ENCODE measurements at places on chromosomes 5 and 9. TPM values are rescaled to one million over a fixed set of nuclear protein-coding genes. Genes with fewer than 3 reads are reported as not detected.

The SYNPO gene
- total RNA-seq, result 2.1 TPM

The ZNG1F gene
- total RNA-seq, result 6.0 TPM

The HK3 gene
- total RNA-seq, result 0.18 TPM

The SLC36A2 gene
- not detected for total RNA-seq

The ZNF658 gene
- total RNA-seq, result 5.0 TPM

The ORM2 gene
- 1.6 TPM for total RNA-seq

The TAF11L4 gene
- not detected for total RNA-seq

GRCh38 chr5:92145852-92146251, 762.7 kb upstream of the ARRDC3 start:
- H3K27me3 ChIP-seq, result no peaks in the 10 kb centered on the region
- H3K4me3 ChIP-seq, result no peak overlapping the region
- no peak overlapping the region for H3K27ac ChIP-seq
- no peaks in the 10 kb centered on the region for H3K4me1 ChIP-seq

DNA sequence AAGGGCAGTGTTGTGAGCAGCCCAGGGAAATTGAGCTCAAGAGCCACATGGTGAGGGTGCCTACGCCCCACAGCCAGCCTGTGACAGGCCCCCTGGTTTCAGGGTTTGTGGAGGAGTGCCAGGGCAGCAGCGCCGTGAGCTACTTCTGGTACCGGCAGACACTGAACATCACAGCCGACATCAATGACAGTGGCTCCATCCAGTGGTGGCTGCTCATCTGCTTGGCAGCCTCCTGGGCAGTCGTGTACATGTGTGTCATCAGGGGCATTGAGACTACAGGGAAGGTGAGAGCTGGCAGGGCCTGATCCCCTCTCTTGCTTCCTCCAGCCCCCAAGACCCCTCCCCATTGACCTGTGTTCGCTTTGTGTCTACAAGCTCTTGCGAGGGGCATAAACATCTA, 10.2 kb downstream of the SLC6A18 start:
- H3K27me3 ChIP-seq, result no peaks in the 10 kb centered on the region
- DNase-seq, result no peak
- peaks cover 11% of the 10 kb centered on the region for H3K36me3 ChIP-seq
- no peak overlapping the region for H3K27ac ChIP-seq
- no peak overlapping the region for H3K4me3 ChIP-seq
- no peaks in the 10 kb centered on the region for H3K4me1 ChIP-seq

DNA sequence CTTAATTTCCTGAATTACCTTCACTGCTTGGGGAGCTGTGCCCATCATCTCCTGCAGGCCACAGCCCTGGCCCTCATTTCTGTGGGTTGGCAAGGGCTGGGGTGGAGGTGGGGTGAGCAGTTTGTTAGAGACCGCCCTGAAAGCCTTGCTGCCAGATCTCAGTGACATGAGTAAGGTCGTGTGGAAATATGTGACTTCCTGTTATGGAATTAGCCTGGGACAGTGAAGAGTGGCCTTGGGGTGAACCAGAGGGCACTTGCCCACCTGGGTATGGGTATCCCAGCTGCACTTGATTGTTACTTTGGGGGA, 2.5 kb upstream of the HNRNPAB start:
- no peak overlapping the region for H3K27ac ChIP-seq
- H3K4me3 ChIP-seq, result no peak overlapping the region
- peaks cover 19% of the 10 kb centered on the region for H3K36me3 ChIP-seq
- peak; percentile 3 for DNase-seq
- peaks cover 20% of the 10 kb centered on the region for H3K4me1 ChIP-seq

- peaks cover 24% of the 10 kb centered on the region for H3K27me3 ChIP-seq
- H3K4me3 ChIP-seq, result no peak overlapping the region
Measured at GRCh38 chr5:36688722-36689121, 82.3 kb downstream of the SLC1A3 start.

DNA sequence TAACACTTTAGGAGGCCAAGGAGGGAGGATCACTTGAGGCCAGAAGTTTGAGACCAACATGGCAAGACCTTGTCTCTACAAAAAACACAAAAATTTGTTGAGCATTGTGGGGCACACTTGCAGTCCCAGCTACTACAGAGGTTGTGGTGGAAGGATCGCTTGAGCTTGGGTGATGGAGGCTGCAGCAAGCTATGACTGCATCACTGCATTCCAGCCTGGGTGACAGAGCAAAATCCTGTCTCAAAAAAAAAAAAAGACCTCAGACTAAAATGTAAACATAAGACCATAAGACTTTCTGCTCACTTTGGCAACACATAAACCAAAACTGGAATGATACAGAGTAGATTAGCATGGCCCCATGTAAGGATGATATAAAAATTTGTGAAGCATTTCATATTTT, 24.6 kb upstream of the NANS start:
- H3K27ac ChIP-seq, result no peak overlapping the region
- DNase-seq, result no peak
- peaks cover 16% of the 10 kb centered on the region for H3K27me3 ChIP-seq
- H3K36me3 ChIP-seq, result no peaks in the 10 kb centered on the region
- no peak overlapping the region for H3K4me3 ChIP-seq
- H3K4me1 ChIP-seq, result no peaks in the 10 kb centered on the region

DNA sequence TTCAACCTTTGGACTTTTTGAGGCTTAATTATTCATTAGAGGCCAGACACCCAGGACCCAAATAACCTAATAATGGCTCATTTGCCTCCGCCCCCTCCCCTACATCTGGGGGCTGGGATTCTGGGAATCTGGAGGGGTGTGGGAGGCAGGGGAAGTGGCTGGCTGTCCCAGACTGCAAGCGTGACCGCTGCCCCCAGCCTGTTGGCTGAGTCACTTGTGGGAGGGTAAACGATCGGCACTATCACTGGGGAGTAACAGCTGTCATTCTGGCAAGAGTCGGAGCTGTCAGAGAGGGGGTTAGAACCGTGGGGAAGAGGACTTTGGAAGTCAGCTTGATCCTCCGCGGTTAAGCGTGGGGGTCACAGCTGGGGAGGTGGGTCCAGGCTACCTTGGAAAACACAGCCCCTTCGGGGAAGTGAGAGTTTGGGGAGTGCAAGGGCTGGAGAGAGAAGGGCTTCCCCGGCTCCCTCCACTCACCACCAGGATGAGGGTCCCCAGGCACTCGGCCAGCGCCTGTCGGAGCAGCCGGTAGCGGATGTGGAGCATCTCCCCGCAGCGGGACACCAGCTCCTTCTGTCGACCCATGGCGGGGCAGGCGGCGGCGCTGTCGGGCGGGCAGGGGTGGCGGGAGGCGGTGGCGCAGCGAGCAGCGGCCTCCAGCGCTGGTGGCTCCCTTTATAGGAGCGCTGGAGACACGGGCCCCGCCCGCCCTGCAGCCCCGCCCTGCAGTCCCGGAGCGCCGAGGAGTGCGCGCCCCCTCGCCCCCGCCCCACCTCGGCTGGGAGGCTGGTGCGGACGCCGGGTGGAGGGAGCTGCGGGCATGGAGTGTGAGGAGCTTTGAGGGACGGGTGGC, at the start of gene AQP3:
AQP3 (minus strand) TSS at position 648 of the 853 bp plus-strand sequence; CDS start at position 585, 63 bp downstream.
- H3K27me3 ChIP-seq, result peaks cover 28% of the 10 kb centered on the region
- H3K27ac ChIP-seq, result no peak within 1 kb of the TSS
- peak within 1 kb of the TSS; percentile 80 for H3K4me3 ChIP-seq
- peak; percentile 86 for DNase-seq
- H3K4me1 ChIP-seq, result peaks cover 35% of the 10 kb centered on the region
- no peaks in the 10 kb centered on the region for H3K36me3 ChIP-seq

DNA sequence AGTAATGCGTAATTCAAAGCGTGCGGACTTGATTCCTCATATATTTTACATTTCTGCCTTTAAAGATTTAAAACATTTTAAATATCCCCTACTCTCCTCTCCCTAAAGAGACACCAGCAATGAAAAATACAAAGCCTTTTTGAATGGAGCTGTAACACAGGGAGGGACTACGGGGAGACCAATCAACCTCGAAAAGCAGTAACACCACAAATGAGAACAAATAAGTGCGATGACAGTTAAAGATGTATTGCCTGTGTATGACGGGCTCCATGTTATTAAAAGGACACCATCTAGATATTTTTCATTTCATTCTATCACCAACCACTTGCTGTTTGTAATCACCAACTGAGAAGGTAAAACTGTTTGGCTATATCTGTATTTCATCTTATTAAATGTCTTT, 230.3 kb upstream of the TBCA start:
- no peaks in the 10 kb centered on the region for H3K4me1 ChIP-seq
- H3K4me3 ChIP-seq, result no peak overlapping the region
- no peak for DNase-seq
- no peaks in the 10 kb centered on the region for H3K36me3 ChIP-seq

- H3K36me3 ChIP-seq, result no peaks in the 10 kb centered on the region
- no peak overlapping the region for H3K4me3 ChIP-seq
- H3K4me1 ChIP-seq, result peaks cover 46% of the 10 kb centered on the region
- no peak overlapping the region for H3K27ac ChIP-seq
Measured at GRCh38 chr9:16681652-16681987, 188.8 kb downstream of the BNC2 start.

DNA sequence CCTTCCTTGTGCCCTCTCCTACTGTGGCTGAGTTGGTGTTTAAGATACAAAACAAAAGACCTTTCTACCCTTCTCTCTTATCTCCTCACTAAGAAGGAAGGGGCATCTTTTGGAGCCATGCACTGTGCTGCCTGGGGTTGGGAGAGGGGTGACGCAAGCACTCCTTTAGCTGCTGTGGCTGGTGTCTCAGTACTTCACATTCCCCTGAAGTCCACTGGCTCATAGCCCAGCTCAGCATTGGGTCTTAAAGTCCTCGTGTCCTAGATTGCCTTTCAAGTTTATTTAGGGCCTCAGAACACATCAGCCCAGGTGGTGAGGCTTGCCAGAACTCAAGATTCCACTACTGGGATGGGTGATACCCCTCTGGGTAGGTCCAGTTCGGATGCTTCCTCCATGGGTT, 325.9 kb upstream of the CYLC2 start:
- H3K27ac ChIP-seq, result no peak overlapping the region
- no peak overlapping the region for H3K4me3 ChIP-seq
- H3K36me3 ChIP-seq, result no peaks in the 10 kb centered on the region

Measured in WTC11 (cell line).